ENCODE measurements at places on chromosomes 1 and 21.

- DNase-seq: no peak
Observed at GRCh38 chr1:200095057-200095577, 67.6 kb downstream of the NR5A2 start.

GRCh38 chr1:53369761-53370160 is 41.9 kb upstream of the LRP8 start:
- DNase-seq: no peak

- DNase-seq: no peak
Observed at GRCh38 chr1:153428791-153429190, 12.5 kb downstream of the S100A7A start.

- DNase-seq: no peak
Observed at GRCh38 chr21:33136847-33137502, 67.0 kb downstream of the OLIG1 start.

- DNase-seq: no peak
Observed at GRCh38 chr1:228210712-228211530, 3.1 kb downstream of the OBSCN start.

Measured in left colon (tissue), 2 donors.